T-helper 2 cell treated with Interferon-gamma antibody and Interleukin-4, amounts not matched to agents 5 μg/mL and 100 μg/mL, for 36 hours (primary cell): ENCODE measurements at places on chromosomes 13 and 19.

DNA sequence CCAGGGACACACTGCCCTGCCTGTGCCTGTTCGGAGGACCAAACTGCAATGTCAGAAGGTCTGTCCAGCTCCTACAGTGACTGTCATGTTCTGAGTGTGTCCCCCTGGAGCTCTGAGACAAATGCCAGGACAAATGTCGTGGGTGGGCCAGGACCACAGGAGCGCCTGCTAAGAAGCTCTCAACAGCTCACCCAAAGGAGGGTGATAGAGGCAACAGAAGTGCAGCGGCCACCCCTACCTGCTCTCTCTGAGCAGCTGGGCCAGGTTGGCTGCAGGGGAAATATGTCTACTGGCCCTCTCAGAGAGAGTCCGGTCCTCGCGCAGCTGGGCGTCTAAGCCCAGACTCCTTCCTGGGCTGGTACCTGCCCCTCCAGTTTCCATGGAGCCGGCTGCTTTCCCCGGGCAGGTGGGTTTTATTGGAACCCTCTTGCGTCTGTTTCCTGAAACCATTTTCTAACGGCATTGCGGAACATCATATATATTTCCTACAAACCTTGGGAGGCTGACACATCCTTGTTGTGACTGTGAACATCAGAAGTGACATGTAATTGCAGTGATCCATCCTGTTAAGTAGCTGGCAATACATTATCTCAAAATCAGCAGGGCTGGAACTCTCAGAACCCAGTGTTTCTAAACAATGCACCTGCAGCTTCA, 78.1 kb downstream of the CHST8 start:
- DNase-seq = no peak
- no peak overlapping the region for H3K4me3 ChIP-seq
- no peaks in the 10 kb centered on the region for H3K27me3 ChIP-seq

- H3K27ac ChIP-seq = no peak overlapping the region
- no peaks in the 10 kb centered on the region for H3K27me3 ChIP-seq
- no peak for DNase-seq
- no peak overlapping the region for H3K4me3 ChIP-seq
- no peaks in the 10 kb centered on the region for H3K36me3 ChIP-seq
Observed at GRCh38 chr19:13460045-13460444, 46.2 kb downstream of the CACNA1A start.

DNA sequence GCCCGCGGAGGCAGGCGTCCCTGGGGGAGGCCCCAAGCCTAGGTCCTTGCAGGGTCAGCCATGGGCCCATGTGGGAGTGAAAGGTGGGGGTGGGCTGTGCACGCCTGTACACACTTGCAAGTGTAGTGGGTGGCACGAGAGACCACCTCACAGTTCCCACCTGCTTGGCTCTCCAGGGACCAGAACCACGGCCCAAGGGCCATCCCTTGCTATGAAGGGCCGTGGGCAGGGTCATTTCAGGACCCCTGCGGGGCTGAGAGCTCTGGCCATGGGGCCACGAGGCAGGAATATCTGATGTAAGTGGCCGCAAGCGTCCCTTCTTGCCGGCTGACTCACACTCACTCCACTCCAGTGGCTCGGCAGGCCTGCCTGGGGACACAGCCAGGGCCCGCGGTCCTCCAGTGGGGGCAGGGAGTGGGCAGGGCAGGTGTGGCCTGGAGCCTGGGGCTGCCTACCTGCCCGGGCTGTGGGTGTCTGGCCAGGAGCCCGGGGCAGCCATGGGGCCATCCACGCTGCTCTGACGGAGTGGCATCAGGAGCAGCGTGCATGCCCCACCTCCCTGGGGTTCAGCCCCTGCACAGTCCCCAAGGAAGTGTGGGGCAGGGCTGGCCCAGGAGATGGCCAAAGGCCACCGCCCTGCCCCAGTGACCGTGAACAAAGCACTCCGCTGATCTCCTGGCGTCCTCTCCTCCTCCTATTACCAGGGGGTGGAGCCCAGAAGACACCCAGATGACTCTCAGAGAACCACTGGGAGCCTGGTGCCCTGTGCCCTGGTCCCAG, 8.6 kb upstream of the MKNK2 start:
- peak overlapping the region; percentile 93 for H3K27ac ChIP-seq
- no peaks in the 10 kb centered on the region for H3K36me3 ChIP-seq
- peak overlapping the region; percentile 92 for H3K4me3 ChIP-seq
- no peaks in the 10 kb centered on the region for H3K27me3 ChIP-seq

- H3K27ac ChIP-seq = no peak overlapping the region
- no peaks in the 10 kb centered on the region for H3K36me3 ChIP-seq
- H3K27me3 ChIP-seq = peaks cover 34% of the 10 kb centered on the region
- peaks cover 2% of the 10 kb centered on the region for H3K4me1 ChIP-seq
- H3K4me3 ChIP-seq = no peak overlapping the region
- DNase-seq = peak; percentile 27
Observed at GRCh38 chr19:18232540-18233223, 6.4 kb upstream of the PDE4C start.
